CD8-positive, alpha-beta memory T cell (primary cell): ENCODE measurements at places on chromosomes 12 and 14. TPM values are rescaled to one million over a fixed set of nuclear protein-coding genes. Genes with fewer than 3 reads are reported as not detected.

ZC3H10 gene
- 3.2 TPM for polyA plus RNA-seq

PRB2 gene
- polyA plus RNA-seq = not detected

POLE2 gene
- 1.3 TPM for polyA plus RNA-seq

RPGRIP1 gene
- polyA plus RNA-seq = not detected

PTPRB gene
- not detected for polyA plus RNA-seq

KRT85 gene
- not detected for polyA plus RNA-seq

TCL1B gene
- polyA plus RNA-seq = not detected

TEX22 gene
- 0.08 TPM for polyA plus RNA-seq

DEGS2 gene
- polyA plus RNA-seq = 0.72 TPM

PLEKHH1 gene
- polyA plus RNA-seq = not detected

MYBPC1 gene
- not detected for polyA plus RNA-seq

RND1 gene
- 0.90 TPM for polyA plus RNA-seq

TPH2 gene
- polyA plus RNA-seq = not detected

GRCh38 chr12:49049566-49050224 lies 10.9 kb downstream of the KMT2D start:
- no peak for DNase-seq

- no peak for DNase-seq
Measured at GRCh38 chr12:88381466-88381865, 198.8 kb downstream of the KITLG start.

- no peak for DNase-seq
Measured at GRCh38 chr12:50325890-50326391, 42.6 kb upstream of the LIMA1 start.

DNA sequence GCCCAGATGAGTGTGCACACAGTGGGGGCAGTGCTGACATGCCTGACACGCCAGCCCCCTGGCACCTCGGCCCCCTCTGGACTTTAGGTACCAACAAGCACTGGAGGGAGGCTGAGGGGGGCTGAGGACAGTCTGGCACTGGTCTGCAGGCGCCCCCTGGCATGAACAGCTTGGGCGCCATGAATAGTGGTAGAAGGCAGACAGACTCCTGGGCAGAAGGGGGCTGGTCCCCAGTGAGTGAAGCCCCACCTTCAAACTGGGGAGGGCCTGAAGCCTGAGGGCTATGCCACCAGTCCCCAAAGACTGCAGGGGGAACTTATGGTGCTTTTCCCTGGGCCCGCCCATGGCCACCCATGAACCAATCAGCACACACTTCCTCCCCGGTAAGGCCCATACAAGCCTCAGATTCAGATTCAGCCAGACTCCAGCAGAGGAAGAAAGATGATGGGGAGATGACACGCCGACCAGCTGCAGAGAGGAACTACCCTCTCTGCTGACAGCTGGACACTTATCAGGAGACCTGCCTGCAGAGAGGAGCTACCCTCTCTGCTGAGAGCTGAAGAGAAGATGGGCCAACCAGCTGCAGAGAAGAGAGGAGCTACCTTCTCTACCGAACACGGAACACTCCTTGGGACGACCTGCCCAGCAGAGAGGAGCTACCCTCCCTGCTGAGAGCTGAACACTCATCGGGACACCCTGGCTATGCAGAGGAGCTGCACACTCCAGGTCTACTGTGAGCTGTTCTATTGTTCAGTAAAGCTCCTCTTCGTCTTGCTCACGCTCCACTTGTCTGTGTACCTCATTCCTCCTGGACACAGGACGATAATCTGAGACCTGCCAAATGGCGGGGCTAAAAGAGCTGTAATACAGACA lies 324.5 kb downstream of the PCNX1 start:
- no peak for DNase-seq

DNA sequence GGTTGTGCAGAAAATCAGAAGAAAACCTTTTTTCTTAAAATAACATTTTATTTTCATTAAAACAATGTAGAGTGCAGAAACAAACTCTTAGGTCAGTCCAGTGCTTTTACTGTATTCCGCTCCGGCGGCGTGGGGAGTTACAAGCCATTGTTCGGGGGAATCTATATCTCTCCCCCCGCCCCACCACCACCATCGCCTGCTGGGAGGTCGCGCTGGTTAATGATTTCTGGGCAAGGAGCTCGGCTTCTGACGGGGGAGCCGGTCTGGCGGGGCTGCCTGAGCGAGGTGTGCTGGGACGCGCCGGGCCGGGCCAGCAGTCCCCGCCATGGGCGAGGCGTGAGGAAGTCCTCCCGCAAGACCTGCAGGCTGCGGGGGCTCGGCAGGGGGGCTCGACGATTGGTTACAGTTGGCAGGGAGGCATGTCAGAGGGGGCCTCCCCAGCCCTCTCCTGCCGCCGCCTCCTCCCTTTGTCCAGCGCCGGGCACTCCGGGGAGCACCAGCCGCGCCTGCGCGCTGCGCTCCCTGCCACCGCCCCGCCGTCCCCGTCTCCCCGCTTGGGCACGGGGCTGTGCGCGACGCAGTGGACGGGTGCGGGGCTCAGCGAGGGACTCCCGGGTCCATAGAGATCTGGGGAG lies 1.0 kb upstream of the DUSP6 start:
- DNase-seq = peak; percentile 9

DNA sequence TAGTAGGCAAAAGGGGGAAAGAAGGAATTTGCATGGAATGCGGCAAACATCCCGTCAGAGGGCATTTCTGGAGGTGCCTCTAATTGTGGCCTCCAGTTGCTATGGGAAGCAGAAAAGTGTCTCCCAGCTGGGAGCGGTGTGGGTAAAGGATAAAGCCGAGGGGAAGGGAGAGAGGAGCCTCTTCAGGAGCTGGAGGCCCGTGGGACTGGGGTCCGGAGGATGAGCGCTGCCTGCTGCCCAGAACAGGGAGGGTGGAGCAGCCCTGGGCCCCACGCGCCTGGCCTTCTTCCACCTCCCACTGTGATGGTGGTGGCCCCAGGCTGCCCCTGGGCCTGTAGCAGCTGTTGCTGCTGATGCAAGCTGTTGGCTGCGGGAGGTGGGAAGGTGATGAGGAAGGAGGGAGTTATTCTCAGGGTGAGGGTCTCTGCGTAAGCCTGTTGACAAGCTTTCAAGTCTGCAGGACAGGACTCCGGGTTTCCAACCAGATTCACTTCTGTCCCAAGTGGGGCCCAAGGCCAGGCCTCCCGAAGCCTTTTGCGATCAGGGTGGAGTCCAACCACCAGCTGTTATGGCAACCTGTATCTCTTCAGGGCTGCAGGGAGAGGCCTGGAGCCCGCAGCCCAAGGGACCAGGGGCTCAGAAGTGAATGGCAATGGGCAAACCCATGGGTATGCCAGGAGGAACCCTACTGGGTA lies 19.1 kb upstream of the PGF start:
- DNase-seq = no peak

DNA sequence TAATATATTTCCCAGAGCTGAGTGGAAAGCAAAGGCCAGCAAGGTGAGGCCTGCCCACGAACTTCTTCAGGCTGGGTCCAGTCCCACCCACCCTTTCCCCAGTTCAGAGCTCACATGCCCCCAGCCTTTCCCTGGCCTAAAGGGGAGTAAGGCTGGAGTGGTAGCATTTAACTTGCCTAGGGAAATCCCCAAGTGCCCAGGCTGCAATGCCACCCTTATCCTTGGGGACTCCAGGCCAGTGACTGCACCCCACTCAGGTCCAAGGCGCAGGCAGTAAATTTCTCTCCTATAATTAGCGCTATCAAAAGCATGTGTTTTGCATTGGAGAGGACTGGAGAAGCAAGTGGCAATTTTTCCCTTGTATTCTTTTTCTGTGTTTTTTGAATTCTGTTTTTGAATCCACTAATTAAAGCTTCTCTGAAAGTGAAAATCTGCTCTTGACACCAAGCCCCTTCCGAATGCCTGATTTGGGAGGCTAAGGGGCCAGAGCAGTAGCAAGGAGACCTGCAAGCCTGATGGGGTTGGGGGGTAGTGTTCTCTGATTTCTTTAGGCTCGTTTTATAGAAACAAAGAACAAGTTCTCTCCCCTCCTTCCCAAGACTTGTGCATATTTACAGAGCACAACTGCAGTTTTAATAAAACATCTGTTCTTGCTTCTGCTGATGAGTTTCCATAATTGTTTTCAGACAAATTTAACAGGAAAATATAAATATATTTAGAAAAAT lies 3.5 kb upstream of the HOXC6 start:
- DNase-seq = no peak

- DNase-seq = no peak
Measured at GRCh38 chr14:98249476-98249875, 1022.5 kb downstream of the BCL11B start.

DNA sequence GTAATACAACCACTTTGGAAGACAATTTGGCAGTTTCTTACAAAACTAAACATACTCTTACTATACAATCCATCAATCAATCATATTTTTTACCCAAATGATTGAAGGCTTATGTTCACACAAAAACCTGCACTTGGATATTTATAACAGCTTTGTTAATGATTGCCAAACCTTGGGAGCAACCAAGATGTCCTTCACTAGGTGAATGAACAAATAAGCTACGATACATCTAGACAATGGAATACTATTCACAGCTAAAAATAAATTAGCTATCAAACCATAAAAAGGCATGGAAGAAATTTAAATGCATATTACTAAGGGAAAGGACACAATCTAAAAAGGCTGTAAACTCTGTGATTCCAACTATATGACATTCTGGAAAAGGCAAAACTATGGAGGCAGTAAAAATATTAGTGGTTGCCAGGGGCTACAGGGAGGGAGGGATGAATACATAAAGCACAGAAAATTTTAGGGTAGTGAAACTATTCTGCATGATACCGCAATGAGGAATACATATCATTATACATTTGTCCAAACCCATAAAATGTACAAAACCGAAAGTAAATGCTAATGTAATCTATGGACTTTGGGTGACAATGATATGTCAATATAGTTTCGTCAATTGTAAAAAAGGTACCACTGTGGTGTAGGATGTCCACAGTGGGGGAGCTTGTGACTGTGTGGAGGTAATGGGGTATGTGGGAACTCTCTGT lies 70.5 kb downstream of the GPR65 start:
- no peak for DNase-seq

- no peak for DNase-seq
Measured at GRCh38 chr14:51548187-51548586, 103.5 kb upstream of the FRMD6 start.

DNA sequence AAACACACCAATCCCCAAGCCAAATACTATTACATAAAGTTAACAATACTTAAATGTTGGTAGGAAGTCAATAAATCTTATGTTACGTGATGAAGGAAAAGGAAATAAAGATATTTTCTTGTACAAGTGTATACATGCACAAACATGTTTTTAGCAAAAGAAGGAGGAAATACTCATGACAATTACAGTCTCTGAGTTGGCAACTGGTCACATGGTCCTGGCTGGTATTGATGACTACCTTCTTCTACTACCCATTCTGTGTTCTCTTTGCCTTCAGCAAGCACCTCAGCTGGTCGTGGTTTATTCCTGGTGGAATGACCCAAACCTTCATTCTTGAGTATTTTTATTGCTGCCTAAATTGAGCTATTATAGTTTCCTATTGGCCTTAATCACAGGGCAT lies 84.8 kb downstream of the PLBD1 start:
- DNase-seq = no peak

- DNase-seq = no peak
Measured at GRCh38 chr14:51836417-51836816, 24.0 kb upstream of the GNG2 start.

- no peak for DNase-seq
Measured at GRCh38 chr12:4849115-4849541, 60.6 kb upstream of the KCNA1 start.

DNA sequence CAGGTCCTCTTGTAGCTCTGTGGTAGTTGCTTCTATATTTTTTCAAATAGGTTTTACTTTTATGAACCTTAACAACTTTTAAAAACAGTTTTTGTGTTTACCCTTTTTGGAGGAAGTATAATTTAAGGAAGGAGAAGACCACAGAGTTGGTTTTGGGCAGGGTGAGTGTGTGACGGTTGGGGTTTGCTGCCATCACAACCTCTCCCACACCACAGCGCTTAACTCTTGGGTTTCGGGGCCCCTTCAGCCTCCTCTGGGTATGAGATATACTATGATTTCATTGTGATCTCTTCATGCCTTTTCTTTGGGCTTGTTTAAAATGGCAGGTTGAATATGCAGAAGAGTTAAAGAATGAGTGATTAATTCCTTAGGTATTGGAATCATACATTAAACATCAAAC lies 228.7 kb upstream of the CRY1 start:
- DNase-seq = peak; percentile 52

DNA sequence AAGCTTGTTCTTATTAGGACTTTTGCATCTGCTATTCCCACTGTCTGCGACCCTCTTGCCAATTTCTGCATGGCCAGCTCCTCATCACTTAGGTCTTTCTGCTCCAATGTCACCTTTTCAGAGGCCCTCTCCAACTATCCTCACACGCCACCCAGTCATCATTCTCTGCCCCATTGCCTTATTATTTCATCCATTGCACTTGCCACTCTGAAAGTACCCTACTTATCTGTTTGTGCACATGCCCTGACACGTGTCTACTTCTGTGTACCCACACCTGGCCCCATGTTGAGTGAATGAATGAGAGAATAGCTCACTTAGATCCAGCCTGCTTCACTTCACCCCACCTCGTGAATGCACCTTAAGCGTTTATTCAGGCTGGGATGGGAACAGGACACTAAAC lies 218.7 kb upstream of the TBX3 start:
- DNase-seq = no peak

DNA sequence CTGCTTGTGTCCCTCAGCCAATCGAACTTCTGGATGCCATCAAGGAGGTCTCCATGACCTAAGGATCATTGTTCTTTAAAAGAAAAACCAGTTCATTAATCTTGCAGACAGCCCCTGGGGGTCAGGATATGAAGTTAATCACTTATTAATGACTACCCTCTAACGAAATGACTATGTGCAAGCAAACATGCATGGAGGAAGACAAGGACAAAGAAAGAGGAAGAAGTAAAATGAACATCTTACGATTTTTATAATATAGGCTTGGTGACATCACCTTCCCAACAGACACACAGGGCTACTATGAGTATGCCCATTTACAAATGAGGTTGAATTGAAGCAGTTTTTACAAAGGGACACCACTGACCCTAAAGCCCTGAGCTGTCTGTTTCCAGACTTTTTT lies 111.1 kb upstream of the AMIGO2 start:
- no peak for DNase-seq

GRCh38 chr14:20350860-20351259 lies 7.4 kb downstream of the PARP2 start:
- DNase-seq = no peak

DNA sequence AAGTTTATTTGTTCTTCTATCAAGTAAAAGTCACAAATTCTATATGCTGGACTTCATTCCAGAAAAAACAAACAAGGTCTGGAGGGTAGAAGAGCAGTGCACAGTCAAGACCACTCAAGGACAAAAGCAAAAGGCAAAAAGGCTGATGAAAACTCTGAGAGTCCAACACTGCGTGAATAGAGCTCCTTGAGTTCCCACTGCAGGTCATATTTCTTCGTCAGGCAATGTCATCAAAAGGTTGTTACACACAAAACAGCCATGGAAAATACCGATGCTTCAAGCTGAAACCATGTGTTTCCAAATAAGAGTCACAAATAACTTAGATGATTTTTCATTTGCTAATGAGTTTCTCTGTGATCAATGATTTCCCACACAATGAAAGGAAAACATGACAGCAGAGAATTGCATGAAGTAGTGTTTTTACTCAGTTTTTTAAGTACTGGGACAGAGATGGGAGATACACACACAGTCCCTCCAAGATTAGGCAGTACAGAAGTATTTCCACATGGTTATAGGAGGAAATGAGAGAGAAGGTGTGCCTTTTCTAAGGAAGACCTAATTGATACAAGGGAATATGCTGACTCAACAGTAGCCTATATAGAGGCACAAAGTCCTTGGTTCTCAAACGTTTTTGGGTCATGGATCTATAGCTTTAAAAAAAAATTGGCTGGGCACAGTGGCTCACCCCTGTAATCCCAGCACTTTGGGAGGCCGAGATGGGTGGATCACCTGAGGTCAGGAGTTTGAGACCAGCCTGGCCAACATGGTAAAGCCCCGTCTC lies 177.7 kb downstream of the MED13L start:
- DNase-seq = no peak

- DNase-seq = no peak
Measured at GRCh38 chr14:97046967-97047366, 249.8 kb downstream of the VRK1 start.
